Myocyte (in vitro differentiated cells): ENCODE measurements at places on chromosomes 13 and 19. TPM values are rescaled to one million over a fixed set of nuclear protein-coding genes. Genes with fewer than 3 reads are reported as not detected.

Gene FAM124A
- total RNA-seq, result 0.05 TPM in 1 of 2 replicates, not detected in the other

Gene C19orf38
- 0.21 and 1.1 TPM in 2 replicates for total RNA-seq

Gene ZNF708
- 9.4 and 10.0 TPM in 2 replicates for total RNA-seq

Gene ARL11
- not detected in 2 replicates for total RNA-seq

Gene FLT1
- total RNA-seq, result not detected in 2 replicates

Gene CDX2
- total RNA-seq, result not detected in 2 replicates

Gene ZNF675
- total RNA-seq, result 13.2 and 16.6 TPM in 2 replicates

Gene NOVA2
- not detected in 2 replicates for total RNA-seq

Gene BEST2
- 0.05 and 0.24 TPM in 2 replicates for total RNA-seq
